ENCODE measurements at places on chromosomes 12 and 14.

DNA sequence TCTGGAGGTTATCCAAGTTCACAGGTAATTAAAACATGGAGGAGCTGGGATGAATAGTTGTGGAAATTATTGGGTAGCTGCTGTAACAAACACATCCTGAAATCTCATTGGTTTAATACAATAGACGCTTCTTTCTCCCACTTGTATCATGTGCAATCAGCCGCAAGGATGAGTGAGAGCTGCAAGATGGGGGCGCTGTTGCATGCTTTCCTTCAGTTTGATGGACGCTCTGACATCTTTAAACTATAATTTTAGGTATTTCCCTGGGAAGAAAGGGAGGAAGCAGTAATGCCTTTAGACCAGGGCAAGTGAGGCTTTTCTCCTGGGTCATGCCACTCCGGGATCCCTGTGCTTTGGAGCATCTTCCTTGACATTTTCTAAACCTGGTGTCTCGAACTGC is 178.7 kb downstream of the PAWR start:
- DNase-seq, result no peak

DNA sequence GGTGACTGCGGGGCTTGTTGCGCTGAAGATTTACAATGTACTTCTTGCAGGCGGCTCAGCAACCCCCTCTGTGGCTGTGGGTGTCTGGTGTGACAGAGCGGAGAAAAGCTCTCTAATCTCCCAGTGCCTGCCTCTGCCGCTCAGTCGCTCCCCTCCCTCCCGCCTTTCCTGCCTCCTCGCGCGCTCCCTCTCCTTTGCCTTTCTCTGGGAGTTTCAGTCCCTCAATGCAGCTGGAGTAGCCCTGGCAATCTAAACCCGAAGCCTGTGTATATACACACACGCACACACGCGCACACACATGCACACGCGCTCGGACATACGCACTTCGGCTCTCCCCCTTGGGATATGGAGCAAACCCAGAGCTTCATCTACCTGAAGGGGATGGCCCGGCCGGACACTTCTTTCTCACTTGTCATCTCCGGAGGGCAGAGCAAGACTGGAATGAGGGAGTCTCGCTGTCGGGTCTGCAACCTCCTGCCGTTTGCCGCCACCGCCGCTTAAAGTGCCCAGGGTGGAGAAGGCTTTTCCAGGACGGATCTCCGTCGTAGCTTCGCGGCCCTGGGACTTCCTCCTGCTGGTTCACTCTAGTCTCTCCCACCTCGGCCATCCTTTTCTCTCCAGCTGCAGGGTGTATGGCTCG is 599 bp upstream of the TRHDE start:
- DNase-seq, result no peak

- no peak for DNase-seq
These were observed 340.2 kb upstream of the DDHD1 start for GRCh38 chr14:53493320-53493719.

GRCh38 chr12:26086936-26087335 is 37.9 kb downstream of the BHLHE41 start:
- DNase-seq, result no peak

DNA sequence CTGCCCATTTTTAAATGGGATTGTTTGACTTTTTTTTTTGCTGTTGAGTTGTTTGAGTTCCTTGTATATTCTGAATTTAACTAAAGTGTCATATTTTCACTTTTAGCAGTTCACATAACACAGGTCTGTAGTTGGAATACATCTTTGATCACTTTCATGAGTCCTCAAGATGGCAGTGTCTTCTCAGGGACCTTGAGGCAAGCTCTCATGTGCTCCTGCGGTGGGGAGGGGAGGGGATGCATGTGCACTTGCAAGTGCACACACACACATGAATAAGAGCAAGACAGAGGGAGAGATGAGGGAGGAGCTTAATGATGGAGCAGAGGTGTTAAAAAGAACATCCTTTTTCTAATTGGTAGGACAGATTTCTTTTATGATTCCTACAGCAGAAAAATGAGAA is 291.4 kb upstream of the OR4E1 start:
- DNase-seq, result no peak

GRCh38 chr12:28172434-28173030 is 17.7 kb upstream of the CCDC91 start:
- peak; percentile 39 for DNase-seq

GRCh38 chr12:127717278-127717677 is 549.7 kb upstream of the TMEM132C start:
- no peak for DNase-seq

DNA sequence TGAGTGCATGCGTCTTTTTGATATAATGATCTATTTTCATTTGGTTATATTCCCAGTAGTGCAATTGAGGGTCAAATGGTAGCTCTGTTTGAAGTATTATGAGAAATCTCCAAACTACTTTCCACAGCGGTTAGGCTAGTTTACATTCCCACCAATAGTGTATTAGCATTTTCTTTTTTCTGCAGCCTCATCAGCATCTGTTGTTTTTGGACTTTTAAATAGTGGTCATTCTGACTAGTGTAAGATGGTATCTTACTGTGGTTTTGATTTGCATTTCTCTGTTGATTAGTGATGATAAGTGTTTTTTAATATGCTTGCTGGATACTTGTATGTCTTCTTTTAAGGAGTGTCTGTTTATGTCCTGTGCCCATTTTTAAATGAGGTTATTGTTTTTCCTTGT is 3.7 kb upstream of the KLRC1 start:
- DNase-seq, result no peak

- DNase-seq, result no peak
These were observed 80.4 kb downstream of the PPFIBP1 start for GRCh38 chr12:27604431-27604830.

DNA sequence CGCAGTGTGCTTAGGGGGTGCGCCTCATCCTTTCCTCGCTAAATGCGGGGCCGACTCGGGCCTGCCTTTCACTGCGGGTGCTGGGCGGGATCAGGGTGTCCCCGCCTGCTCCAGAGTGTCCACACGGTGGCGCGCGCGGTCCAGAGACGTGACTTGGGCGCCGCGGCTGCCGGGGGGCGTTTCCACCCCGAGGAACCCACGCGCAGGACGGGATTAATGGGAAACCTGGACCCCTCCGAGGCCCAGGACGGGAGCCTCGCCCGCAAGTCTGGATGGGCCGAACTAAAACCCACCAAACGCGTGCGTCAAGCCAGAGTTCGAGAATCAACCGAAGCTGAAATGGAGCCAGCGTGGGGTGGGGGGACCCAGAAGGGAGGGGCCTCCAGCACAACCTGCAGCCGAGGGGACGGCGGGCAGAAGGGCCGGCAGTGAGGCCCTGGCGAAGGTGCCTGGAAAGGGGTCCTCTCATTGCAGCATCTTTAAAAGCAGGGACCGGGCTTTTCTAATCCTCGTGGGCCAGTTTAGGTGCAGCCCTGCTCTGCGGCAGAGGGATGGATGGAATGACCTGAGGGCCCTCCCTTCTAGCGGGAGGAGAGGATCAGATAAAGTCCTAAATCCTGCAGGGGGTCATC is 93.3 kb downstream of the NINJ2 start:
- DNase-seq, result peak; percentile 87

GRCh38 chr14:24674204-24674970 is 40.4 kb upstream of the GZMB start:
- no peak for DNase-seq

DNA sequence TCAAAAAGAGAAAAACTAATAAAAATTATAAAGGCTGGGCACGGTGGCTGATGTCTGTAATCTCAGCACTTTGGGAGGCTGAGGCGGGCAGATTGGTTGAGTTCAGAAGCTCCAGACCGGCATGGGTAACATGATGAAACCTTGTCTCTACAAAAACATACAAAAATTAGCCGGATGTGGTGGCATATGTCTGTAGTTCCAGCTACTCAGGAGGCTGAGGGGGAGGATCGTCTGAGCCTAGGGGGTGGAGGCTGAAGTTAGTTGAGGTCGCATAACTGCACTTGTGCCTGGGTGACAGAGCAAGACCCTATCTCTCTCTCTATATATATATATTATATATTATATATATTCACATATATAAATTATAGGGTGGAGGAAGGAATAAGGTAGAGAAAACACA is 32.5 kb upstream of the ANO2 start:
- no peak for DNase-seq

DNA sequence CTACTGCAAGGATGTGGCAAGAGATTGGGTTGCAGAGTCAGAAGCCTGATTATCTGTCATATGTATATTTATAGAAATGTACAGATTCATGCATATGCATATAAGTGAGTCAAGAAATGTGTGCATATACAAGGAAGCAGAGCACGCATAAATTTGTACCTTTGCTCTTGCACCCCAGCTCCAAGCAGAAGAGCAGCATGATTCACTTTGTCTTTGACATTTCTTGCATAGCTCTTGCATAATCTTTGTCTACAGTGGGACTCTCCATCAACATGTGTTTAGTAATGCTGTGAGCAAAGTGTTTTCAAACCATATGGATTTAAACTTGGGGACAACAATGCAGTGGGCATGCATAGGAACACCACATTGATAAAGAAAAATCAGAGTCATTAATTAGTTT is 330.7 kb upstream of the DCN start:
- no peak for DNase-seq

DNA sequence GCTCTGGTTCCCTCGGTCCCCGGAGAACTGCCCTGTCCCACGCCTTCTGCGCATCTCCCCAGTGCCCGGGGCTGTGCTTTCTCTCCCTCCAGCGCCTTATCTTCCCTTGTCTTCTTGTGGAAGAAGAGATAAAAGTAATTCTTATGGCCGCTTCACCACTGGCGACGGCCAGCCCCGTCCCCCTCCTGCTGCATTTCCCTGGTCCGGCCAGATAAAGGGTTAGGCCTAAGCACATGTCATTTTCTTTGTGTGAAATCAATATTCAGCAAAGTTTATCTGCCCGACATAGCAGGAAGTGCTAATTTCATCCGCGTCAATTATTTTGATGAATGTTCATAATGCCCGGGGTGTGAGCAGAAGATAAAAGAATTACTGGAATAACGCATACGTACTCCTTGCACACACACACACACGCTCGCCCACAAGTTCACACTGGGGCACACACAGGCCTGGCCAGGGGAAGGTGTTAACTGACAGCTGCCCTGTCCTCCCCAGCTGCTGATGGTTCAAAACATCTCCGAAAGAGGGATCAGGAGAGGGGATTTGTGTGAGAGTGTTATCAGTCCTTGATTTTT is 177.7 kb upstream of the LHX5 start:
- DNase-seq, result no peak

DNA sequence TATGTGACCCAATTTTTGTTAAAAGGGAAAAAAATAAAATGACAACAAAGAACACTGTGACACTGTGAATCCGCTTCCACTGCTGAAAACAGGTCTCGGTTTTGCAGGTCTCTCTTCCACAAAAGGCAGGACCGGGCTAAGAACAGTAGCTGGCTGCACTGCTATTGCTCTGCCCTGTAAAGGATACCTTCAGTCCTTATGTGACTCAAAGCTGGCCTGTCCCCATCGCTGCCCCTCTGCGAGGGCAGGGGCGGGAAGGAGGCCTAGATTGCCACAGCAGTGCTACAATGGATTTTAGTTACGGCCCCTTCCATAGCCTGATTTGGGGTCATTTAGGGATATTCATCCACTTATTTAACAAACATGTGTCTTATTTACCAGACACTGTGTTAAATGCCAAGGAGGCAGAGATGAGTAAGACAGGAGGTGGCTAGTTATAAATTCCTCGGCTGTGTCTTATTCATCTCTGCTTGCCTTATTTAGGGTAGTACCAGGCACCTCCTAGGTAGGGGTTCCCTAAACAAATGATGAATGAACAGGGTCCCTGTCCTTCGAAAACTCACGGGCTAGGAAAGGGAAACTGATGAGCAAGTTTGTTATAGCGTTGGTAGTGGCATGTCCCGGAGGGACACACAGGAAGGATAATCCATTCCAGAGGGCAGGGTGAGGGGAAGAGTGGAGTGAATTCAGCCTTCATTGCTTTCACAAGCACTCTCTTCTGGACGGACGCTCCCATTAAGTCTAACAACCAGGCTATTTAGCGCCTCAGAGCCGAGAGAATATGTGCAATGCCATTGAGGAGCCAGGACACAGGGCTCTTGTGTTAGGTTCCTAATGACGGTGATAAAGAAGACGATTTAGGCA is 73.3 kb downstream of the EID3 start:
- DNase-seq, result no peak

GRCh38 chr14:63045234-63045611 is at the start of gene KCNH5:
TSS of gene KCNH5 (minus strand) at chr14:63045458. CDS start at chr14:63045186, 272 bp downstream.
- DNase-seq, result no peak

- peak; percentile 74 for DNase-seq
These were observed 121.7 kb downstream of the RALGAPA1 start for GRCh38 chr14:35687335-35687939.

DNA sequence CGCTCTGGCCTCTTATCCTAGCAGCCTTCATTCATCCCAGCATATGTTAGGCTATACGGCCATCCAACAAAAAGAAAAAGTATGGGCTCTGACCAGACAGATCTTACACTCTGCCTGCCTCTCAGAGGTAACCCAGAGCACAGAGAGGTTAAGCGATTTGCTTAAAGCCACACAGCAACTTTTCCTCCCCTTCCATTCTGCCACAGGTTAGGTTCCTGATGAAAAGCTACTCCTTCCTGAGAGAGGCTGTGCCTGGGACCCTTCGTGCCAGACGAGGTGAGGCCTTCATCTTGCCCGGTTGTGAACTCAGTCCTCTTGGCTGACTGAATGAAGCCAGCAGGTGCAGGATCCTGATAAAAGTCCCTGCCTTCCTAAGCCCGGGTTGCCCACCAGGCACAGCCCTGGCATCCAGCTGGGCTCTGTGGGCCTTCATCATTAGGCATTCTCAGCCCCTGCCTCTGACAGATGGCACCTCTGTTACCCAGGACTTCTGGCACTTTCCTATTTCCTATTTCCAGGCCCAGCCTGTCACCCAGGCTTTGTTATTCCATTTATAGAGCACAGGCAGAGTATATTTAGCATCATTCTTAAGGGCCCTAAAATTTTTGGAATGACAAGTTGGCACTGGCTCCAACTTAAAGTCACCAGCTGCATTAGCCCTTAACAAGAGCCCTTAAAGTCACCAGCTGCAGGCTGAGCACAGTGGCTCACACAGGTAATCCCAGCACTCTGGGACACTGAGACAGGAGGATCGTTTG is 12.8 kb downstream of the SOAT2 start:
- DNase-seq, result no peak

GRCh38 chr14:67971627-67972625 is 152.3 kb downstream of the RAD51B start:
- DNase-seq, result peak; percentile 69
